ENCODE measurements at places on chromosomes 11 and 22.

- DNase-seq: no peak
Measured at GRCh38 chr22:31210556-31211421, 1.3 kb upstream of the LIMK2 start.

- no peak for DNase-seq
Measured at GRCh38 chr11:8503910-8504364, 90.1 kb downstream of the STK33 start.

DNA sequence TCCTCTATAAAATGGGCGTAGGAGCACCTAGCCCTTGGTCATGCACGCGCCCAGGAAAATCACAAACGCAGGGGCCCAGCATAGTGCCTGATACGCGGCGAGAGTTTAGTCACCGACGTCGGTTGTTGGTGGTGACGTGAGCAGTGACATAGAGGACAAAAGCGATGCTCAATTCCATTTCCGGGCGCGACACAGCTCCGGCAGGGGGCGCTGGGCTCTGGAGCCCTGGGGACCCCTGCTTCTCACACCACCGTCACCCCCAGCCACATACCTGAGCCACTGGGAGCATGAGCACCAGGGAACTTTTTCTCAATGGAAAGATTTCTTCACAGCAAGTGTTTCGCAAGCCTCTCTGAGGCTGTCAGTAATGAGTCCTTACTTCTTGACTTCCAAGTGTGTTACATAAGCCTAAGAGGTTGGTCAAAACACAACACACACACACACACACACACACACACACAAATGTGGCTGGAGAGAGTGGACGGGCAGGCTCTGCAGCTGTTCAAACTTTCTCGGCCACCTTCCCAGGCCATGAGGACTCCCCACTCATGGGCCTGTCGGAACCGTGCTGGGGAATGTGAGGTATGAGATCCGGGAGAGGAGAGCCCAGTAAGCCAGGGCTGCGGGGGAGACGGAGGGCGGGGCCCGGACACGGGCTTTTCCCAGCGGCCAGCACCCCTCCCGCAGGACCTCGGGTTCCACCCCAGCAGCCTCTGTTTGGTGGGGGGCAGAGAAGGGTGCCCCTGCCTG, 36.9 kb upstream of the LINC01488 start:
- DNase-seq: no peak

DNA sequence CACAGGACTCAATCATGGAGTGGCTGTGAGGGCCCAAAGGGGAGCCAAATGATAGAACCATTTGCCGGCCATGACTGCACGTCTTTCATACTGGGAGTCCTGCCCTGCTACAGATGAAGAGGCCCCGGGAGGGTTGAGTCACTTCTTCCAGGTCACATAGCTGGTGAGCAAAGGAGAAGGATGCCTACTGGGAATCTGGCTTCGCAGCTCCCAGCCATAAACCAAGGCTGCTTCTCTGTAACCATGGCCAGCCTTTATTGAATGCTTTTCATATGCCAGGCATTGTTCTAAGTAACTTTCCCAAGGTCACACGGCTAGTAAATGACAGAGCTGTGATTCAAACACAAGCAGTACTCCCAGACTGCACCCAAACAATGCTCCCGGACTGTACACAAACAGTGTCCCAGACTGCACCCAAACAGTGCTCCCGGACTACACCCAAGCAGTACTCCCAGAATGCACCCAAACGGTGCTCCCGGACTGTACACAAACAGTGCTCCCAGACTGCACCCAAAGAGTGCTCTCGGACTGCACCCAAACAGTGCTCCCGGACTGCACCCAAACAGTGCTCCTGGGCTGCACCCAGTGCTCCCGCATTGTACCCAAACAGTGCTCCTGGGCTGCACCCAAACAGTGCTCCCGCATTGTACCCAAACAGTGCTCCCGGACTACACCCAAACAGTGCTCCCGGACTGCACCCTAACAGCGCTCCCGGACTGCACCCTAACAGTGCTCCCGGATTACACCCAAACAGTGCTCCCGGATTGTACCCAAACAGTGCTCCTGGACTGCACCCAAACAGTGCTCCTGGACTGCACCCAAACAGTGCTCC, 89.8 kb downstream of the FBXO7 start:
- DNase-seq: no peak

GRCh38 chr11:77191823-77192495, 63.9 kb downstream of the MYO7A start:
- DNase-seq: no peak

GRCh38 chr22:48179571-48180546, 1417.4 kb downstream of the TBC1D22A start:
- no peak for DNase-seq

DNA sequence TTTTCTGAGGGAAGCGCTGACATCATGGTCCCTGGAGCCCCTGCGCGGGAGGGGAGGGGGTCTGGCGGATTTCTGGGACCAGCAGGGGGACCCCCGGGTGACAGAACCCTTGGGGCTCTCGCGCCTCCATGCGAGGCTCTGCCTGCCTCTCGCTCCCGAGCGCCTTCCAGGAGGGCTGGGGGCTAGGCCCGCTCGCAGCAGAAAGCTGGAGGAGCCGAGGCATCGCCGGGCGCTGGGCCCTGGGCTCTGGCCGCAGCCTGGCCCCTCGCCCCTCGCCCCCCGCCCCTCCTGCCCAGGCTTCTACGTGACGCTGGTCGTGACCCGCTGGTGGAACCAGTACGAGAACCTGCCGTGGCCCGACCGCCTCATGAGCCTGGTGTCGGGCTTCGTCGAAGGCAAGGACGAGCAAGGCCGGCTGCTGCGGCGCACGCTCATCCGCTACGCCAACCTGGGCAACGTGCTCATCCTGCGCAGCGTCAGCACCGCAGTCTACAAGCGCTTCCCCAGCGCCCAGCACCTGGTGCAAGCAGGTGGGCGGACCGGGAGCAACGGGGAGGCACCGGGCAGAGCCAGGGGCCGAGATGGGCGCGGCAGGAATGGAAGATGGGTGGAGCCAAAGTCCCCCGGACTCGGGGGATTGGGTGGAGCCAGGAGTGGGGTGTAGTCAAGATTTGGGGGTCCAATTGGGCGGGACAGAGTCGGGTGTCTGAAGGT, 5.4 kb downstream of the BEST1 start:
- DNase-seq: no peak

- DNase-seq: no peak
Measured at GRCh38 chr11:115334932-115335788, 169.1 kb downstream of the CADM1 start.

DNA sequence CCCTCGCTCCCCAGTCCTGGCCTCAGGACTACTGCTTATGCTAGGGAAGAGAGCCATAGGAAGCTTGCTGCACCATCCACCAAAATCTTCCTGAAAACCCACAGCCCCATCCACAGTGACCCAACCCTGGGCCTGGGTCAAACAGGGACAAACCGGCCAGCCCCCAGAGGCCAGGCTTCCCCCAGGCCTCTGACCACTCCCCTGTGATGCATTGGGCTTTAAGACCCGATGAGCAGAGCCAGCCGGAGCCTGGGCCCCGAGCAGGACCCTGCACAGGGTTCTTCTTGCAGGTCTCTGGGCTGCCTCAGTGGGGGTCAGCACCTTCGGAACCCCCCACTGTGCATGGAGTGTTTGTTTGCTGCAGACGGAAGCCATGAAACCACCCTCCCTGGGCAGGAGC, 583.7 kb downstream of the BRD1 start:
- no peak for DNase-seq

- DNase-seq: no peak
Measured at GRCh38 chr11:125479137-125479536, 16.9 kb downstream of the FEZ1 start.

DNA sequence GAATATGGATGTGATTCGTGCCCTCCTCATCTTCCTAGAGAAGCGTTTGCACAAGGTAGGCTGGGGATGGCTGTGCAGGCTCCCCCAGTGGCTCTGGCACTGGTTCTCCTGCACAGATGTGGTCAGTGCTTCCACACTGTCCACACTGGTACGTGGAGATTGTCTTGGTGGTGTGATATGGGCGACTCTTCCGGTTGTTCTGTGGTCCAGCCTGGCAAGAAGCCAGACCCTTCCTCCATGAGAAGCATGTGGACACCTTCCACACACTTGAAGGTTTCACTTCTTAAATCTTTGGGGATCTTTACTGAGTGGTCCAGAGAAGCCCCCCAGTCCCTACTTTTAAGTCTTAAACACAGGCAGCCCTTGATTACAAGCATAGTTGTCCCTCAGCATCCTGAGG, 3.8 kb downstream of the RIC8A start:
- no peak for DNase-seq

GRCh38 chr11:67022961-67023956, at the start of gene SYT12:
Gene SYT12 (plus strand): TSS chr11:67023134. CDS start chr11:67030145, 7,011 bp downstream.
- DNase-seq: no peak

- no peak for DNase-seq
Measured at GRCh38 chr11:65473278-65473860, 25.5 kb upstream of the MALAT1 start.

DNA sequence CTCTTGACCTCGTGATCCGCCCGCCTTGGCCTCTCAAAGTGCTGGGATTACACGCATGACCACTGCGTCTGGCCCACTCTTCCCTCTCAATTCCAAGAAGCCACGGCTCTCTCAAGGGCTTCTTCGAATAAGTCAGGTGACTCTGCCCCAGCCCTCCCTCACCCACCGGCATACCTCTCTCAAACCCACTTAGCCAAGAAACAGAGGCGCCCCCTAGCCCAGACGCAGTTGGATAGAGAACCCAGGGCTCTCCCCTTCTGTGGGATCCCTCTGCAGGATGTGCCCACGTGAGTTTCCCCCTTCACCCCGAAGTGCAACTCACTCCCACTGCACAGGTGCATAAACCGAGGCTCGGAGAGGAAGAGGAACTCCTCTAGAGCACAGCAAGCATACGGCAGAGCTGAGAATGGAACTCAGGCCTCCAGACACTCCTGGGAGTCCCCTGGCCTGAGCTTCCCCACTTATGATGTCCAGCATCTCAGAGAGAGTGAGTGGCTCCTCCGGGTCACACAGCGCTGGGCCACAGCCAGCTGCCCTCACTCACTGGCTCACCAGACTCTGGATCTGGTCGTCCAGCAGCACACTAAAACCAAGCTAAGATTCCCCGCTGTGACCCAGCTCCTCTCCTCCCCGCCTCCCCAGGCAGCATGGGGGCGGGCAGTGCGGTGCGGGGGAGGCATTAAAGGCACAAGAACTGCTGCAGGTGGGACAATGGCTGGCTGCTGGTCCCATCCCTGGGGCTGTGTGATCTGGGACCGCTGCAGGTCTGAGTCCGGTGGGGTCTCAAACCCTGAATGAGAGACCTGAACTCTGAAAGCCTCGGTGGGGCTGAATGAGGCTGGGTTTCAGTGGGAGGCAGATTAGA, 16.8 kb upstream of the RGL4 start:
- DNase-seq: no peak

GRCh38 chr11:84993386-84993785, 633.8 kb downstream of the DLG2 start:
- DNase-seq: no peak

Measured in activated B cell treated with CpG ODN at 0.5 μM for 24 hours (primary cell).